ENCODE measurements at places on chromosomes 2 and 18.

- DNase-seq: peak; percentile 15
Measured at GRCh38 chr2:88590998-88591613, 36.2 kb downstream of the EIF2AK3 start.

DNA sequence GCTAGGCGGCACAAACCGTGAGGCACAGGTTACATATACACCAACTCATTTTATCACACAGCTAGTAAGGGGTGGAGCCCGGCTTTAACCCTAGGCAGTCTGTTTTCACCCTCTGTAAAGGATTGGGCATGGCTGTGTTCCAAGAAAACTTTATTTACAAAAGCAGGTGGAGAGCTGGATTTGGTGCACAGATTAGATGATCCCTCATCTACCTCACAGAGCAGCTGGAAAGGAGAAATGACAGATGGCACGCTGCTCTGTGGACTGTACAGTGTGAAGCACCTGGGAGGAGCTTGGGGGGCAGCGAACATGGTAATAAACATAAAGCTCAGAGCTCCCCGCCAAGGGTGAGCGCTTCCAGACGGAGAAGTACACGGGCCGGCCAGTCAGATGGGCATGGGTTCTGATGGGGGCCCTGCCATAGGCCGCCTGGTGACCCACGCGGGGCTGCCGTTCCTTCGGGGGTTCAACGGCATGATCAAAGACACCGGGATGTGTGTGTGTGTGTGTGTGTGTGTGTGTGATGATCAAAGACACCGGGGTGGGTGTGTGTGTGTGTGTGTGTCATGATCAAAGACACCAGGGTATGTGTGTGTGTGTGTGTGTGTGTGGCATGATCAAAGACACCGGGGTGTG is 862 bp upstream of the TMEM177 start:
- DNase-seq: peak; percentile 97

DNA sequence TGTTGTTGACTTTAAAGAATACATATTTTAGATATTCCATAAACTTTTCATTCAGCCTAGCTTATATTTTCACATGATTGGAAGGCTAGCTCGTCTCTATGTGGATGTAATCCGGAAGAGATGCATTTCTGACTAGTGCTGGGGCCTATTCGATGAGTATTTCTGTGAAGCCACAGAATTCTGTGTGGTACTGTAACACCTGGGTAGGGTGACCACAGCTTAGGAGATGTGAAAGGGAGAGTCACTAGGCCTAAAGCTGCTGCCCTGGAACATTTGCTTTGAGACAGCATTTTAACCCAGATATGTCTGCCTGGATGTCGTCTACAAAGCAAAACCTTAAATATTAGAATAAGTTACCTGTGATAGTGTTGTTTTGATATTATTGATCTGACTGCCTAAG is 83.5 kb downstream of the ZNF236 start:
- DNase-seq: no peak

DNA sequence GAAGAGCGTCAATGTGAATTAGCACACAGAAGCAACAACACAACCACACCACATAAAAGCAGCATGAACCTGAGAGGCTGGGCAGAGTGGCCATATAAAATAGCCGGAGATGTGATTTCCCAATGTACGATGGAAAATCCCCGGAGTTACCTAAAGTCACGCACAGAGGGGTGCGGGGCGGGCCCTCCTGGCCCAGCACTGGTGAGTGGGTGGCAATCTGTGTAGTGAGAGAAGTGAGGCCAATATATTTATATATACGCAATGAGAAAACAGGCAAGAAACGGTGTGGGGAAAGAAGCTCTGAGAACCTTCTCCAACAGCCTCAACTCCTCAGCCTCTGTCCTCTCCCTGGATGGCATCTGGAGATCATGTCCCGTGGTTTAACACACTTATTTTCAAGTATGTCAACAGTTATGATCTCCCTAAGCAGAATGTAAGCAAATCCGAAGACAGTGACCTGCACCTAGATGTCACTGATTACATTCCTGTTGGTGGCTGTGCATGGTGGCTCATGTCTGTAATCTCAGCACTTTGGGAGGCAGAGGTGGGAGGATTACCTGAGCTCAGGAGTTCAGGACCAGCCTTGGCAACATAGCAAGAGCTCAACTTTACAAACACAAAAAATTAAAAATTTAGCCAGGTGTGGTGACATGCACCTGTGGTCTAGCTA is 41.6 kb downstream of the CRACDL start:
- DNase-seq: no peak

GRCh38 chr18:14086458-14087231 is 45.6 kb downstream of the ZNF519 start:
- peak; percentile 8 for DNase-seq

- no peak for DNase-seq
Measured at GRCh38 chr2:187324631-187325030, 123.4 kb downstream of the CALCRL start.

DNA sequence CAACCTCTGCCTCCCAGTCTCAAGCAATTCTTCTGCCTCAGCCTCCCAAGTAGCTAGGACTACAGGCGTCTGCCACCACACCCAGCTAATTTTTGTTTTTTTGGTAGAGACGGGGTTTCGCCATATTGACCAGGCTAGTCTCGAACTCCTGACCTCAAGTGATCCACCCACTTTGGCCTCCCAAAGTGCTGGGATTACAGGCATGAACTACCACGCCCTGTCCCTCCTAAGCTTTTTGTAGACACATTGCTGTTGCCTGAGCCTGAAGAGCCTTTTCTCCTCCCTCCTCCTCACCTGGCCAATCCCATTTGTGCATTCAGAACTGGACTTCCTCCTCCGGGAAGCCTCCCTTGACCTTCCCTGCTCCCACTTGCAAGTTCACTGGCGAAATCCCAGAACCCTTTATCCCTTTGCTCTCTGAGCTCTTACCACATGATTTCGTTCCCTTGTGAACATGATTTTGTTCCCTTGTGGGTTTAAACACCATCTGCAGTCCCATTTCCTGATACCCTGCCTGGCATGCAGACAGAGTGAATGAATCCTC is 2.6 kb downstream of the C2orf72 start:
- no peak for DNase-seq

- no peak for DNase-seq
Measured at GRCh38 chr2:160566717-160567116, 73.1 kb upstream of the RBMS1 start.

GRCh38 chr2:120999377-121000097 is 263.9 kb downstream of the GLI2 start:
- DNase-seq: no peak

GRCh38 chr2:195488567-195488966 is 168.5 kb upstream of the SLC39A10 start:
- no peak for DNase-seq

- no peak for DNase-seq
Measured at GRCh38 chr2:173028141-173028540, 47.5 kb upstream of the MAP3K20 start.

GRCh38 chr2:60885683-60886082 is 4.3 kb downstream of the REL start:
- no peak for DNase-seq

GRCh38 chr2:28684142-28684858 is 67.3 kb upstream of the PPP1CB start:
- DNase-seq: peak; percentile 57

GRCh38 chr2:207086136-207086535 is 79.6 kb downstream of the KLF7 start:
- DNase-seq: no peak

GRCh38 chr2:235752846-235753245 is 259.0 kb downstream of the AGAP1 start:
- no peak for DNase-seq

- DNase-seq: no peak
Measured at GRCh38 chr2:134268265-134268664, 14.4 kb downstream of the MGAT5 start.

DNA sequence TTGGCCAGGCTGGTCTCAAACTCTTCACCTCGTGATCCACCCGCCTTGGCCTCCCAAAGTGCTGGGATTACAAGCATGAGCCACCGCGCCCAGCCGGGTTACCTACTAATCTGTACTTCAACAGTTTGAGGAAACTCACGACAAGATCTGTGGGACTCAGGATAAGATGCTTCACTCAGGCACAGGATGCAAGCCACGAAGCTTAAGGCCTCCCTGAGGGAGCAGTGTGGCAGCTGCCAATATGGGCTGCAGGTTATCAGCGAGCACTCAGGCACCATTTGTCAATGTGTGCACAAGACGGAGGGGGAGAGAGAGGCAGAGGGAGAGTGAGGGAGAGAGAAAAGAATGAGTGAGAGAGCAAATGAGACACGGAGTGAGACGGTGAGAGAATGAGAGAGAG is 173.6 kb upstream of the RAB6C start:
- no peak for DNase-seq

DNA sequence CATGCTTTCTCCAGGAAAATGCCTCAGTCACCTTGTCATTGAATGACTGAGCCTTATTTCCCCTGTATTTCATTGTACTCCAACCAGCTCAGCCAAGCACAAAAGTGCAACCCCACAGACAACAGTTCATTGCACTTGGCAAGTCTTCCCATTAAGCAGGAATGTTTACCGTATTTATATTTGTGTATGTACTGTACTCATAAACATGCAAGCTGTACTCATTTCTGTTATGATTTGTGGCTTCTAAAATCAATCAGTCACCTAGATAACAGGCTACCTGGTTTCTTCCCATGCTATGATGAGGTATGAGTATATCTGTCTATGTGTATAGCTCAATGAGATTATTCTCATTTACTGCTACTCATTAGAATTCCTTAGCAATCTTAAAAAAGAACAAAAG is 505.5 kb upstream of the FAM98A start:
- DNase-seq: no peak

DNA sequence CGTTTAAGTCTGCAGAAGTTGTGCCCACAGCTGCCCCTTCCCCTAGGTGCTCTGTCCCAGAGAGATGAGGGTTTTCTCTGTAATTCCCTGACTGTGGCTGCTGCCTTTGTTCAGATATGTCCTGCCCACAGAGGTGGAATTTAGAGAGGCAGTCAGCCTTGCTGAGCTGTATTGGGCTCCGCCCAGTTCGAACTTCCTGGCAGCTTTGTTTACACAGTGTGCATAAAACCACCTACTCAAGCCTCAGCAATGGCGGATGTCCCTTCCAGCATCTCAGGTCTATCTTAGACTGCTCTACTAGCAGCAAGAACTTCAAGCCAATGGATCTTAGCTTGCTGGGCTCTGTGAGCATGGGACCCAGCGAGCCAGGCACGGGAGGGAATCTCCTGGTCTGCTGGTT is 48.1 kb downstream of the LHCGR start:
- no peak for DNase-seq

- DNase-seq: no peak
Measured at GRCh38 chr2:46801731-46802664, 113.6 kb downstream of the MCFD2 start.

DNA sequence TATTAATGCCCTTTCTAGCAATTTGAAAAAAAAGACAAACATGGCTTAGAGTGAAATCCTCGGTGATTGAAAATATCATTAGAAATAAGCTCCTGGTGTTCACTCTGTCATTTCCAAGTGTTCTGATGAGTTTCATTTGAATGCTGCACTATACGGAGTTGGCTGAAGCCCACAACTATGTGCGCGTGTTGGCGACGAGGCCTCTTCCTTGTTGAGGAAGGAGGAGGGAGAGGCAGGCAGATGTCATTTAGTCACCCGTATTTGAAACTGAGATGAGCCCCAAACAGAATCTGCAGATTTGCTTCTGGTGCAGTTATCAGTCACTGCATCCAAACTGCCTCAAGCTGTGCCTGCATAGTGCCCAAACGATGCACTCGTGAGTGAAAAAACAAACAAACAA is 23.5 kb upstream of the SKOR2 start:
- DNase-seq: no peak

GRCh38 chr18:44396550-44396949 is 284.1 kb upstream of the SETBP1 start:
- DNase-seq: no peak

GRCh38 chr2:152782171-152782570 is 63.8 kb downstream of the ARL6IP6 start:
- DNase-seq: no peak

GRCh38 chr2:15814946-15815345 is 125.4 kb upstream of the MYCN start:
- no peak for DNase-seq

GRCh38 chr2:110874453-110875383 is 142.3 kb downstream of the ACOXL start:
- DNase-seq: no peak

DNA sequence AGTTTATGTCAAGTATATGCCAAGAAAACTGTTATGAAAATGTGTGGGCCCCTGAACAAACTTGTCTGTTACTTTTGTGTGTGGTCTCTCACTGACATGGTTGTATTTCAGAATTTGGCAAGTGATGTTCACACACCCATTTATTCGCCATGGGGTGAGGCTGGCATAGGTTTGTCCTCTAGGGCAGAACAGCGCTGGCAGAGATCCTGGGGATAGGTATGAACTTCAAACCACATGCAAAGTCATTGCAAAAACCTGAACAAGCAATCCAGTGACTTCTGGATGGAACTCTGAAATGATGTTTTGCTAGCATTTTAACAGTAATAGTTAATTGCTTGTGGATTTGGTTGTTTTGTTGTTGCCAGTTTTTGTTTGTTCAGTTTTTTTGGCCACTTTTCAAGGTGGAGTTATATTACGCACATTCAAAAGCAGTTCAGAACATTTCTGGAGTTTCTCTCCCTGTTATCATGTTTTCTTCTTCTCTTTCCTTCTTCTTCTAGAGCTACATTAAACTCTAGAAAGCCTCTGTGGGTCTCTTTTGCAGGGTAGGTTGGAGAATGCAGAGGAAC is 78.5 kb downstream of the MDH1 start:
- no peak for DNase-seq

GRCh38 chr18:69469444-69469919 is 68.8 kb downstream of the DOK6 start:
- DNase-seq: no peak

DNA sequence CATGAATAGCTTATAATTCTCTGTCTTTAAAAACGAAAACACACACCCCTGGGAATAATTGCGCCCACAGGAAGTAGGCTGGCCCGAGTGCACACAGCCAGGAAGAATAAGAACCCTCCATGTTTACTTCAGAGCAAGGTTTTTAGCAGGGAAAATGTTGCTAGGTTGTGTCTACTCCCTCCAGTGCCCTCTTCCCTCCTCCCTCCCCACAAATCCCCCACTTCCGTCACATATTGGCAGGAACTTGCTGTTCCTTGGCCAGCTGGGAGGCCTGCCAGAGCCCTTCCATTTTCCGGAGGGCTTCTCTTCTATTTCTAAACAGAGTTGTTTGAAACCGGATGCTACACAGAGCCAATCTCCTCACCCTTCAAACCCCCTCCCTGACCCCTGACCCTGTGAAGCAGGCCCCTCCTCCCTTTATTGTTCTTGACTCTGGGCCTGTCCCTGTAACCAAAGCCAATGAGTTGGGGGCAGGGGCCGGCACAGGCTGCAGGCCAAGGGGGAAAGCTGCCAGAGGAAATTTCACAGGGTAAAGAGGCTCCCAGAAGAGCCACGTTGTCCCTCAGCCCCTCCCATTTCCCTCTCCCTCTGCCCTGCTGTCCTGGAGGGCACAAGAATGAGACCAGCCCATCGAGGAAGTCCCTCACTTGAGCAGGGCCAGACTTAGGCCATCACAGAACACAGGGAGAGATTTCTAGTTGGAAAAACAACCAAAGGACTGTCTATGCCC is 49.8 kb upstream of the LGALSL start:
- peak; percentile 24 for DNase-seq

- no peak for DNase-seq
Measured at GRCh38 chr2:168697668-168698121, 104.7 kb upstream of the NOSTRIN start.

- no peak for DNase-seq
Measured at GRCh38 chr2:105929516-105929915, 184.8 kb downstream of the NCK2 start.

- no peak for DNase-seq
Measured at GRCh38 chr2:44741507-44741906, 200.0 kb upstream of the SIX3 start.

GRCh38 chr2:24474053-24474452 is 17.0 kb upstream of the NCOA1 start:
- no peak for DNase-seq

GRCh38 chr2:100845141-100845991 is 25.4 kb downstream of the NPAS2 start:
- DNase-seq: no peak

Measured in DMS 273 treated with DMSO at 0.1 percent for 48 hours (cell line).